Central memory CD8-positive, alpha-beta T cell (primary cell): ENCODE measurements at places on chromosomes 12 and 14.

- no peak for DNase-seq
- no peaks in the 10 kb centered on the region for H3K4me1 ChIP-seq
- H3K27ac ChIP-seq, result no peak overlapping the region
- no peak overlapping the region for H3K4me3 ChIP-seq
Observed at GRCh38 chr12:98180603-98181002, 334.8 kb upstream of the TMPO start.

DNA sequence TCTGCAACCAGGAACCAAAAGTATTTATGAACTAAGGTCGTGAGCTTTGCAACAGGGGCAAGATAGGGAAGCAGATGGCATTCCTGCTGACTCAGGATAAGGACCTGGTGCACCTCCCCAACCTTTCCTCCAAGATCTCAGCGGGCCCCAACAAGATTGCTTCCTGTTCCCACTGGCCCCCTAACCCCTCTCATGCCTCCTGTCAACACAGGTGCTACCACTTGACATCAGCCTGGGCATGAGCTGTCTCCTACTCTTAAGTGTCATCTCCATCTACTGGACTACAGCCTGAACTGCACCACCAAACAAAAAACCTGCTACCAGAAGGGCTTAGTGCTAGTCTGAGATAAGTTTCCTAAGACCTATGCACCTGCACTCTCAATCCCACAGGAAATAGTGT, 32.7 kb downstream of the MED6 start:
- peaks cover 43% of the 10 kb centered on the region for H3K4me1 ChIP-seq
- no peak overlapping the region for H3K4me3 ChIP-seq
- H3K27me3 ChIP-seq, result no peaks in the 10 kb centered on the region
- no peak overlapping the region for H3K27ac ChIP-seq
- no peak for DNase-seq
- peaks cover 35% of the 10 kb centered on the region for H3K36me3 ChIP-seq

DNA sequence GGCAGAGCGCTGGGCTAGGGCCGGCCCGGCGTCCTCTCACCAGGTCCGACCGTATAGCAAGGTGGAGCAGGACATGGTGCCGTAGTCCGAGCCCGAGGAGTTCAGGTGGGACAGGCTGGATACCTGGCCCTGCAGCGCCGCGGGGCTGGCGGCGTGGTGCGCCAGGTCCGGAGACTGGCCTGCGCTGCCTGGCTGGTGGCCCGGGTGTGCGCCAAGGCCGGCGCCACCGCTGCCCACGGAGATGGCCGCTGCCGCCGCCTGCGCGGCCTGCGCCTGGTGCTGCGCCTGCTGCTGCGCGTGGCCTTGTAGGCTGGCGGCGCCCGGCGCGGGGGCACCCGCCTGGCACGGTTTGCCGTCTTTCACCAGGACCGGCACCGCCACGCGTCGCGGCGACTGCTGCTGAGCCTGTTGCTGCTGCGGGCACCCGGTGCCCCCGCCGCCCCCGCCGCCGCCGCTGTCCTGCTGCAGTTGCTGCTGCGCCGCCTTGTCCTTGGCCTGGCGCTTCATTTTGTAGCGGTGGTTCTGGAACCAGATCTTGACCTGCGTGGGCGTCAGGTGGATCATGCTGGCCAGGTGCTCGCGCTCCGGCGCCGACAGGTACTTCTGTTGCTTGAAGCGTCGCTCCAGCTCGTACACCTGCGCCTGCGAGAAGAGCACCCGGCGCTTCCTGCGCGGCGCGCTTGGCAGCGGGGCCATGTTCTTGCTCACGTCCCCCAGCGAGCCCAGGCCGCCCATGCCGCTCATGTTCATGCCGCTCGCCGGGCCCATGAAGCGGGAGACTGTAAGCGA, 2.6 kb downstream of the NKX2-1 start:
- H3K27ac ChIP-seq, result no peak overlapping the region
- no peak overlapping the region for H3K4me3 ChIP-seq
- no peak for DNase-seq

DNA sequence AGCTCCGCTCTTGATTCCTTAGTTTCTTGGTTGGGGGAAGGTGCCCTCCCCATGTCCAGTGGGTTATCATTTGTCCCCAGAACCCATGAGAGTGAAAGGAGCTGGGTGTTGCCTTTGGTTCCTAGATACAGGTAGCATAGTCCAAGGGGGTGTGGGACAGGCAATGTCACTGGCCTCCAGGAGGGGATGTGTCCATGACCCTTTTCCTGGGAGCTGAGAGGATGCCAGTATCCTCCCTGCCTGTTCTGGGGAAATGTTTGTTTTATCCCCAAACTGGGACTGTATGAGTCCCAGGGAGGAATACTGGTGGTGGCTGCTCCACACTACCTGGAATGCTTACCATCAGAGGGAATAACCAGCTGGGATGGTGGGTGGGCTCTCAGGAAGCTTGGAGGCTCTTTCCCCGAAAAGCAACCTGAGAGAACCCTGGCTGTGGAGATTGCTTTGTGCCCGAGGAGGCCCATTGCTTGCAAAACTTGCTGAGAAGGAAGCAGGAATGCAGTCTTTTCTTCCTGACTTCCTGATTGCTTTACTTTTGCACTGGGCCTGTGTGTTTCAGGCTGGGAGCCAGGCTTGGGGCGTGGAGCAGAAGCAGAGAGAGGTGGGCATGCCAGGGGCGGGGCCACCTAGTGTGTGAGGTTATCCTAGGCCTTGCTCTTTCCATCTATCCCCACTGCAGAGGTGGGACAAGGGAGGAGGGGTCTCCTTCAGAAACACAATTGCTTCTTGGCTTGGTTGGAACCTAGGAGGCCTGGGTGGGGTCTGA, 715 bp upstream of the SLC10A1 start:
- DNase-seq, result no peak
- no peaks in the 10 kb centered on the region for H3K4me1 ChIP-seq
- H3K4me3 ChIP-seq, result no peak overlapping the region
- H3K27me3 ChIP-seq, result peaks cover 18% of the 10 kb centered on the region

GRCh38 chr14:86088156-86088555, 558.2 kb downstream of the FLRT2 start:
- no peak overlapping the region for H3K4me3 ChIP-seq
- DNase-seq, result no peak
- no peak overlapping the region for H3K27ac ChIP-seq
- H3K27me3 ChIP-seq, result no peaks in the 10 kb centered on the region
- peaks cover 12% of the 10 kb centered on the region for H3K4me1 ChIP-seq

GRCh38 chr14:77219591-77219990, 38.0 kb downstream of the TMEM63C start:
- no peak overlapping the region for H3K27ac ChIP-seq
- no peaks in the 10 kb centered on the region for H3K36me3 ChIP-seq
- H3K4me3 ChIP-seq, result no peak overlapping the region
- peaks cover 31% of the 10 kb centered on the region for H3K27me3 ChIP-seq

- H3K4me3 ChIP-seq, result no peak overlapping the region
- no peak overlapping the region for H3K27ac ChIP-seq
- H3K4me1 ChIP-seq, result peaks cover 42% of the 10 kb centered on the region
- H3K36me3 ChIP-seq, result peaks cover 11% of the 10 kb centered on the region
- peak; percentile 51 for DNase-seq
Observed at GRCh38 chr14:44961151-44961553, 595 bp downstream of the KLHL28 start.

GRCh38 chr12:46304070-46304469, 35.2 kb upstream of the SLC38A1 start:
- no peak overlapping the region for H3K4me3 ChIP-seq
- no peaks in the 10 kb centered on the region for H3K4me1 ChIP-seq
- H3K27ac ChIP-seq, result no peak overlapping the region
- H3K27me3 ChIP-seq, result no peaks in the 10 kb centered on the region
- peaks cover 1% of the 10 kb centered on the region for H3K36me3 ChIP-seq
- DNase-seq, result no peak

- no peaks in the 10 kb centered on the region for H3K36me3 ChIP-seq
- no peaks in the 10 kb centered on the region for H3K4me1 ChIP-seq
- no peak for DNase-seq
- peaks cover 9% of the 10 kb centered on the region for H3K27me3 ChIP-seq
- no peak overlapping the region for H3K27ac ChIP-seq
- no peak overlapping the region for H3K4me3 ChIP-seq
Observed at GRCh38 chr12:117343849-117344248, 17.6 kb downstream of the NOS1 start.

- no peak overlapping the region for H3K4me3 ChIP-seq
- H3K36me3 ChIP-seq, result peaks cover 10% of the 10 kb centered on the region
- H3K27ac ChIP-seq, result no peak overlapping the region
Observed at GRCh38 chr12:113779774-113780173, 186.4 kb downstream of the RBM19 start.

- H3K36me3 ChIP-seq, result peaks cover 4% of the 10 kb centered on the region
- no peaks in the 10 kb centered on the region for H3K27me3 ChIP-seq
- H3K27ac ChIP-seq, result no peak overlapping the region
- H3K4me1 ChIP-seq, result peaks cover 21% of the 10 kb centered on the region
- DNase-seq, result no peak
- no peak overlapping the region for H3K4me3 ChIP-seq
Observed at GRCh38 chr14:99679543-99679942, 4.6 kb upstream of the CYP46A1 start.

DNA sequence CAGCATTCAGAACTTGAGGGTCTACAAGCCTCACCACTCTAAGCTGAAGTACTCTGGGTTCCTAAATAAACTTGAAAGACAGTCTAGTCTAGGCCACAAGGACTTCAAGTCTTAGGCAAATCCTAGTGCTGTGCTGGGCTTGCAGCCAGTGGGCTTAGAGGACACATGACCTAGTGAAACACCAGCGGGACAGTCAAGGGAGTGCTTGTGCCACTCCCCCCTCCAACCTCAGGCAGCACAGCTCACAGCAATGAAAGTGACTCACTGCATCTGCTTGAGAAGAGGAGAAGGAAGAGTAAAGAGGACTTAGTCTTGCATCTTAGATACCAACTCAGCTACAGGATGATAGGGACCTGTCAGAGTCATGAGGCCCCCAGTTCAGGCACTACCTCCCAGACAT, 438.1 kb downstream of the IPO8 start:
- H3K27ac ChIP-seq, result no peak overlapping the region
- no peak overlapping the region for H3K4me3 ChIP-seq
- H3K4me1 ChIP-seq, result no peaks in the 10 kb centered on the region
- peaks cover 8% of the 10 kb centered on the region for H3K27me3 ChIP-seq

- no peak overlapping the region for H3K27ac ChIP-seq
- peak; percentile 56 for DNase-seq
- peak overlapping the region; percentile 78 for H3K4me3 ChIP-seq
- peaks cover 6% of the 10 kb centered on the region for H3K36me3 ChIP-seq
Observed at GRCh38 chr14:77124345-77125280, 17.0 kb downstream of the ZDHHC22 start.

GRCh38 chr12:66697404-66697803, 18.5 kb upstream of the GRIP1 start:
- H3K36me3 ChIP-seq, result no peaks in the 10 kb centered on the region
- H3K4me1 ChIP-seq, result no peaks in the 10 kb centered on the region
- no peak overlapping the region for H3K27ac ChIP-seq
- no peak overlapping the region for H3K4me3 ChIP-seq
- H3K27me3 ChIP-seq, result peaks cover 50% of the 10 kb centered on the region

GRCh38 chr12:52914576-52915121, 9.8 kb upstream of the KRT8 start:
- H3K36me3 ChIP-seq, result peaks cover 2% of the 10 kb centered on the region
- no peak overlapping the region for H3K4me3 ChIP-seq
- H3K4me1 ChIP-seq, result no peaks in the 10 kb centered on the region
- peaks cover 15% of the 10 kb centered on the region for H3K27me3 ChIP-seq
- H3K27ac ChIP-seq, result no peak overlapping the region
- no peak for DNase-seq

GRCh38 chr14:95668235-95668772, 17.9 kb upstream of the TCL1B start:
- H3K36me3 ChIP-seq, result peaks cover 1% of the 10 kb centered on the region
- no peak overlapping the region for H3K27ac ChIP-seq
- H3K4me1 ChIP-seq, result no peaks in the 10 kb centered on the region
- no peak for DNase-seq
- no peak overlapping the region for H3K4me3 ChIP-seq

DNA sequence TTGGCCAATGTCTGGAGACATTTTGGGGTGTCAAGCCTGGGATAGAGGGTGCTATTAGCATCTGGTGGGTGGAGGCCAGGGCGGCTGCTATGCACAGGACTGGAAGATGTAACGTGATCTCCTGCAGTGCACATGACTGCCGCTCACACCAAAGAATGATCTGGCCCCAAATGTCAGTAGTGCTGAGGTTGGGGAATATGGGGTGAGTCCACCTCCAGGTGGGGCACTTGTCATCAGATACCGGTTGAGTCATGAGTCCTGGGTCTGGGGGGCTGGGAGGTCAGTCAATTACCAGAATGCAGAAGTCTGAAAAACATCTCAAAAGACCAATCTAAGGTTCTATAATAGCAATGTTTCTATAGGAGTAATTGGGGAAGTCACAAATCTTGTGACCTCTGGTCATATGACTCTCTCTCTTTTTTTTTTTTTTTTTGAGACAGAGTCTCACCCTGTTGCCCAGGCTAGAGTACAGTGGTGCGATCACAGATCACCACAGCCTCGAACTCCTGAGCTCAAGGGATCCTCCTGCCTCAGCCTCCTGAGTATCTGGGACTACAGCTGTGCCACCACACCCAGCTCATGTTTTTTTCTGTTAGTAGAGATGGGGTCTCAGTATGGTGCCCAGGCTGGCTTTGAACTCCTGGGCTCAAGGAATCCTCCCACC, 6.0 kb upstream of the SDSL start:
- H3K27me3 ChIP-seq, result peaks cover 39% of the 10 kb centered on the region
- H3K27ac ChIP-seq, result no peak overlapping the region
- no peak overlapping the region for H3K4me3 ChIP-seq
- H3K4me1 ChIP-seq, result no peaks in the 10 kb centered on the region

DNA sequence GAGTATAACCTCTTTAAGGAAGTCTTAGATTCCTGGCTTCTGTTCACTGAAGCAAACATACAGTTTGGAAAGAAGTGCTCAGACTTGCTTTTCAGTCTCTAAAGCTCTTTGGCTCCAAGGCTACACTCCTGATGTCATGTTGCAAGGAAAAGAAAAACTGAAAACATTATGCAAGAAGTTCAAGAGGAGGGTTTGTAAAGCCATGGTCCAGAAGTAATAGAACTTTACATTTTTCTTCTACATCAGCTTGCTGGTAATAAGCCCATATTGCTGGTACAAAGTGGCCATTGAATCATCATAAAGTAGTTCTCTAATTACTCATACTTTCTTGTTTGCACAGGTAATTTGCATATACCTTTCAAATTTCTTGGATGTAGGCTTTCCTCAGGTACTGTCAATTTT, 83.6 kb downstream of the BBS10 start:
- H3K36me3 ChIP-seq, result no peaks in the 10 kb centered on the region
- no peak overlapping the region for H3K4me3 ChIP-seq
- H3K27me3 ChIP-seq, result peaks cover 10% of the 10 kb centered on the region
- DNase-seq, result no peak
- no peak overlapping the region for H3K27ac ChIP-seq

DNA sequence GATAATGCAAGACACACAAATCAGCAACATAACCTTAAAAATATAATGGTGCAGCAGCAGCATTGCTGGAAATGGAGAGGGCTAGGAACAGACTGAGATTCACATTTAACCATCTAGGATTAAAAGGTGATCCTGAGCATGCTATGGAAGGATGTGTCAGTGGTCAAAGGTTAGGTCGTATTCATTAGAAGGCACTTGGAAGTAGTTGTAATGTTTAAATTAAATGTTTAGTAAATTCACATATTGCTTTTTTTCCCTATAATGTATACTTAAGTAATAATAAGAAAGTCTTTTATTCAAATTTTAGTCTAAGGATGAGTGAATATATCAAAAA, 368.6 kb upstream of the PDE3A start:
- no peak for DNase-seq
- H3K4me1 ChIP-seq, result no peaks in the 10 kb centered on the region
- H3K4me3 ChIP-seq, result no peak overlapping the region
- no peak overlapping the region for H3K27ac ChIP-seq
- H3K36me3 ChIP-seq, result no peaks in the 10 kb centered on the region
